ENCODE measurements at places on chromosomes 13 and 19.

DNA sequence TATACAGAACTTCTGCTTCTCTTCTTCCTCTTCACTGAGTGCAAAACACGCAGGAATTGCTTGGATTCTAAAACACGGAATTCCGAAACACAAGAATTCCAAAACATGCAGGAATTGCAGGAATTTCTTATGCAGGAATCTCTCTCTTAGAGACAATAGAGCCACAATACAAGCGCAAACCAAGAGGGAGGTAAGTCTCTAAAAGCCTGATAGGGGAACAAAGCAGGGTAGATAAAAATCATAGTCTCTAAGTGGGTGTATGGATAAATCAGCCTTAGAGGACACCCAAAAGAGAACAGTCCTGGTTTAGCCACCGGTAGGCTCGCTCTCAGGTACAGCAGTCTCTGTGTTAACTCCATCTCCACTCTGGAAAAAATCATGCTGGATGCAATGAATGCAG is 112.9 kb downstream of the LHFPL6 start:
- no peak for DNase-seq

DNA sequence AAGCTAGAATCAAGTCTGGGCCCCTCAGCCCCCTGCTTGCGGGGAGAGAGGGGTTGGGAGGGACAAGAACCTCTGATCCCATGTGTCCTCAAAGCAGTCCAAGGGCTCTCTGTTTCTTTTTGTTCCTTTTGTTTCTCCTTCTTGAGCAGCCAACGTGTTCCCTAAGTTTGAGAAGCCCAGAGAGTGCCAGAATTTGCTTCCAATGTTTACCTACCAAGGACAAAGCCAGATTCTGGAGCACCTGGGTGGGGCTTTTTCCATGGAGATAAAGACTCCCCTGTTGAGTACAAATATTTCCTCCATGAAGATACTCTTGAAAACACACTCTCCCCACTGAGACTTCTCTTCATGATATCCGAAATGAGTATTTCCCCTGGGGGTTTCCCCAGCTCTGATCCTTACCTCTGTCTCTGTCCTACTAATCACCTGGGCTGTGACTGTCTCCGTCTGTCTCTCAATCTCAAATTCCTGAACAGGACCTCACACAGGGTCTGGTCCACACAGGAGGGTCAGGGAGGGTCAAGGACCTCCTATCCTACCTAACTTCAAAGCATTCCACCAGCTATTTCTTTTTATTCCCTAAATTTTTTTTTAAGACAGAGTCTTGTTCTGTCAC is 27.4 kb downstream of the CD177 start:
- DNase-seq = no peak

- no peak for DNase-seq
Measured at GRCh38 chr13:66577358-66577757, 652.8 kb downstream of the PCDH9 start.

DNA sequence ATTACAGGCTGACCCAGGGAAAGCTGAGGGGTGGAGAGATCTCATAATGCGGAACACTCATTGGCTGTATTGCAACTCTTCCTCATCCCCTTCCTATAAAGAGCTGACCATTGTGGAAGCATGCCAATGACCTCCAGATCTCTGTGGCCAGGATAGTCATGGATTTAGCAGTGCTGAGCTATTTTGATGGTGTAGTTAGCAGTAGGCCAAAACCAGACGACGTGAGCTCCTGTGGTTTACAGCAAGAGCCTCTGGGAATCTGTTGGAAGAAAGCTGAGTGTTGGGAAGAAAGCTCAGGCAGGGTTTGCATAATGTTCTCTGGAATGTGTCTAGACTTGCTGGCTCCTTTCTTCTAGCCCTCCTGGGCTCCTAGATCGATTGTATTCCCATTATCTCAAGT is 187.5 kb upstream of the GPC6 start:
- DNase-seq = no peak

DNA sequence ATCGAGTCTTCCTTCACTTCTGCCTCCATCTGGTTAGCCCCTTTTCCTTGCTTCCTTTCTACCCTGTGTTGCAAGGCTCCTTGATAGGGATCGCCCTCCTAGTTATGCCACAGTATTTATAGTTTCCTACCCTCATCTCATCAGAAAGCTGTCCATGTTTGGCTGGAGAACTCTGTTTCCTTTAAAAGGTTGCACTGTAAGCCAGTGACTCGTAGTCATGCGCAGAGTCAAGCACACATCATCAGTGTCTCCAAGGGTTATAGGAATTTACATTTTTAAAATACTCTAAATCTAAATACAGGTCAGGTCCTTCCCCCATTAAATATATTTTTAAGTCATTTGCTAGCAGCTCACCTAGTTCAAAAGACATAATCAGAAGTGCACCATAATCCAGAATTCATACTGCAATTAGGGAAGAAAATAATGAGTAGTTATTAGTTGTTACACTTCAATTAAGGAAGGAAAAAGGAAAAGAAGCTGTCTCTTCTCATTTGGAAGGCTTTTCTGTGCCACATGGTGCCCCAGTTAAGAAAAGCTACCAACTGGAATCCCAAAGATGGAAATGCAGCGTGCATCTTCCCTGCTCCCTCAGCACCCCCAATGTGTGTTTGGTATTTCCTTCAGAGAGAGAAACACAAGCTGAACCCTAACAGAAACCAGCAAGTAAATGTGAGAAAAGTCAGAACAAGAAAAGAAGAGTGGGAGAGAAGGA is 81.0 kb downstream of the GPR12 start:
- no peak for DNase-seq

DNA sequence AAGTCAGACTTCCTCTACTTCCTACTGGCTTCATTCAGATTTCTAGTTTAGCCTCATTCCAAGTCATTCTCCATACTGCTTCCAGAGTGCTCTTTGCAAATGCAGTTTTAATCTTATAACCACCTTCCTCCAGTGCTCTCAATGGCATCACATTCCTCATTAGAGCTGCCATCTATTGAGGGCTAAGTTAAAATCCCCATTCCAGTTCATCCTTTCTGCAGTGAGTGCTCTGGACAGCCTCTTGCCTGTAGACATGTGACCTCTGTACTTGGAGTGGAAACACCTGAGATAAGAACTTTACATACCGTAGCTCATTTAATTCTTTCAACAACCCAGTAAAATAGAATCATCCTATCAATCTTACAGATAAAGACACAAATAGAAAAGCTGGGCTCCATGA is 57.9 kb upstream of the MAB21L1 start:
- DNase-seq = no peak

GRCh38 chr19:46618670-46619231 is 6.1 kb downstream of the PTGIR start:
- DNase-seq = no peak

DNA sequence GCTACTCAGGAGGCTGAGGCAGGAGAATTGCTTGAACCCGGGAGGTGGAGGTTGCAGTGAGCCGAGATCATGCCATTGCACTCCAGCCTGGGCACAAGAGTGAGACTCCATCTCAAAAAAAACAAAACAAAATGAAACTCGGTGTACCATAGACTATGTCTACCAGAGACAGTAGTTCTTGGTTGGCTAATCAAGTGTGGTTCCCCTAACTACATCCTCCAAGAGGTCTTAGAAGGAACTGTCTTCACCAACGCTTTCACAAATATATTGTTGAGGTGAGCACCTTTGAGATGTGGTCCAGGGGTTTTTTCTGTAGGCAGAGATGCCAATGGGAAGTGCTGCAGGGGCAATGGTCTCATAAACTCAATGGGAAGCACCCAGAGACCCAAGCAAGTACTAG is 48.0 kb downstream of the RFC3 start:
- DNase-seq = no peak

- no peak for DNase-seq
Measured at GRCh38 chr19:49470615-49470978, 3.4 kb upstream of the FLT3LG start.

DNA sequence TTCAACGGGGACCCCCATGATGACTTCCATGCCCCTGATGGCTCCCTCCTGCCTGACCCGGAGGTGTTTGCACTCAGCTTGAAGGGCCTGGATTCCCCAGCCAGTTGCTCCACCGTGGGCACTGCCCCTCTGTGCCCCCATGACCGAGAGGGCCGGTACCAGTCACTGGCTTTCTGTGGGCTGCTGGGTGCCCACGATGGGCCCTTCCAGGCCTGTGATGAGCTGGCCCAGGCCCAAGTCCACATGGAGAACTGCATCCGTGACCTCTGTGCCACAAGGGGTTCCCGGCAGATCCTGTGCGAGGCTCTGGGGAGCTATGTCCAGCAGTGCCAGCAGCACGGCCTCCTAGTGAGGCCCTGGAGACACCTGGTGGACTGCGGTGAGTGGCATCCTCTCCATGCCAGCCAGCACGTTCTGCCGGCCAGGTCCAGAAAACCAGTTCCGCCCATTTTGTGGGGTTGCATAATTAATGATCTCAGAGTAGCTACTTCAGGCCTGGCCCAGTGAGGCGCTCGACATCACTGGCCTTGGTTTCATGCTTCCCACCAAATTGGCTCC is 34.9 kb upstream of the FXYD3 start:
- DNase-seq = no peak
